ENCODE measurements at places on chromosomes 2 and 18.

GRCh38 chr18:55109818-55110414 is 150.7 kb upstream of the CCDC68 start:
- DNase-seq = no peak

DNA sequence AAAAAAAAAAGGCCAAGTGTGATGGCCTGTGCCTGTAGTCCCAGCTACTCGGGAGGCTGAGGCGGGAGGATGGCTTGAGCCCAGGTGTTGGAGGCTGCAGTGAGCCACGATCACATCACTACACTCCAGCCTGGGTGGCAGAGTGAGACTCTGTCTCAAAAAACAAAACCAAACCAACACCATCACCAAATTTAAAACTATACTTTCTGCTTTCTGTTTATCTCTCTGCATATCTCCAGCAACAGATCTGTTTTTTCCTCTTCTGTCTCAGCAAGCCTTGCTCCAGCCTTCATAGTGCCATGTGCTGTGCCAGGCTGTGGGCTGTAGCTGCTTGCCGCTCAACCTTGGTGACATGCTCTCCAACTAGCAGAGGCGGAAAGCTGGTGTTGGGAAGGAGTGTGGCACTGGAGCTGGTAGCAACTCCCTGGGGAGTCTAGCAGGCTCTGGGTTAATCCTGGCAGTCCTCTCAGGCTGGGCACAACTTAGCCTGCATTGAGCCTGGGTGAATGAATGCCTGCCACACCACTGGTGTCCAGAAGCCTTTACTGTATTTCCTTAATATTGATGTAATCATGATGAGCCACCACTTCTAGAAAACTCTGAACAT is 204.1 kb downstream of the LDLRAD4 start:
- DNase-seq = no peak

DNA sequence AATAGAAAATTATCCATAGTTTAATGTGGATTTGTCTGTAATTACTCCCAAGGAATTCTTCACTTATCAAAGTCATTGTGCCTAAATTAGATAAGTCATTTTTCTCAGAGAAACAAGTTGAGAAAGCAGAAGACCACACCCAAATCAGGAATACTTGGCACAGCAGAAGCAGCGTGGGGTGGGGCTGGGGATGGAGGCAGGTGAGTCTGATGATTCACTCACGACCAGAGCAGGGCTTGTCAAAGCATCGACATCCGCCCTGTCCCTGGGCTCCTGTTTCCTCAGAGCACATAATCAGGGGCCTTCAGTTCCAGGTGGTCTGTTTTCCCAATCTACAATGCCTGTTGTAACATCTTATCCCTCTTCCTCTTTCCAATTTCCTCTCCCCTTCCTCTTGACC is 31.5 kb upstream of the COLEC12 start:
- no peak for DNase-seq

GRCh38 chr2:1600191-1601066 is 143.9 kb downstream of the PXDN start:
- no peak for DNase-seq

DNA sequence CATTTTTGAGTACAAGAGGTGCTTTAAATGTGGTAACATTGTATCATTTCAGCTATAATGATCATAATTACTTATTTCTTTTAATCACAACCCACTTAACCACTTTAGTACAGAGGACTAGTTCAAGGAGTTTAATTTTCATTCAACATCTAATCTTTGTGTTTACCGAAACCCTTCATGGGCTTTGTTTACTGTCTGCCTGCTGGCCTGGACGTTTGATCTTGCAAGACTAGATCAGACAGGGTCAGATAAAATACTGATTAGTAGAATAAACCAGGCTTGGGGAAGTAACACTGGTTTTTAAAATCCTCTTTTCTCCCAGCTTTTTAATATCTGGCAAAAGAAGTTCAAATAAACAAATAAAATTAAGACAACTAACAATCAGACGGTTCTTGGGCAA is 93.6 kb downstream of the SATB2 start:
- peak; percentile 93 for DNase-seq

DNA sequence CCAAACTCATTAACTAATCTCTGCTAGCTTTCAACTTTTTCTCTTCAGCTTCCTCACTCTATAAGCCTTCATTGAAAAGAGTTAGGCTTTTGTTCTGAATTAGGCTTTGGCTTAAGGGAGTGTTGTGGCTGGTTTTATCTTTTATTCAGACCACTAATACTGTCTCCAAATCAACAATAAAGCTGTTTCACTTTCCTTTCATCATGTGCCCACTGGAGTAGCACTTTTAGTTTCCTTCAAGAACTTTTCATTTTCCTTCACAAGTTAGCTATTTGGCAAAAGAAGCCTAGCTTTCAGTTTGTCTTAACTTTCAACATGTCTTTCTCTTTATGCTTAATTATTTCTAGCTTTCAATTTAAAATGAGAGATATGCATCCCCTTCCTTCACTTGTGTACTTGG is 271.7 kb upstream of the FSIP2 start:
- DNase-seq = no peak

DNA sequence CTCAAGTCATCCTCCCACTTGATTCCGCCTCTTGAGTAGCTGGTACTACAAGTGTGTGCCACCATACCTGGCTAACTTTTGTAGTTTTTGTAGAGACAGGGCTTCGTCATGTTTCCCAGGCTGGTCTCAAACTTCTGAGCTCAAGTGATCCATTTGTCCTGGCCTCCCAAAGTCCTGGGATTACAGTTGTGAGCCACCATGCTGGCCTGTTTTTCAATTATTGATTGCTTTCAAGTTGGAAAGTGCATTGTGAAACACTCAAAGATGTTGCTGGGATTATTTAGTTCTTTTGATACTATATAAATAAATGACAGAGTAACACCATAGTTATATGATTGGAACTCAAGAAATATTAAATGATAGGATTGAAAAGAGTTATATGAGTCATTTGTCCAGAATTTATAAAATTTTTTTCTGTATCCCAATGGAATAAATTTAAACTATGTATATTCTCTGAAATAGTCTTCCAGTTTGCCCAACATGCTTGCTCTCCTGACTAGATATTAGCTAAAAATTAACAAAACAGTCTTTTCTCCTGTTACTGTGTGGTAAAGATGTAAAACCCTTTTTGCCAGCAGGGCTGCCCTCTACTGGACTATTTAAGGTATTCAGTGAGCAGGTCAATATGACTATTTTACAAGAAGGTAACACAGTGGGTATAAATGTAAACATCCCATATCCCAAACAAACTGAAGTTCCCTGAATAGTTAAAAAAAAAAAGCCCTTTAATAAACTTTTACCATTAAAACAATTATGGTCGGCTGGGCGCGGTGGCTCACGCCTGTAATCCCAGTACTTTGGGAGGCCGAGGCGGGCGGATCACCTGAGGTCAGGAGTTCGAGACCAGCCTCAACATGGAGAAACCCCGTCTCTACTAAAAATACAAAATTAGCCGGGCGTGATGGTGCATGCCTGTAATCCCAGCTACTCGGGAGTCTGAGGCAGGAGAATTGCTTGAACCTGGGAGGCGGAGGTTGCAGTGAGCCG is 42.7 kb downstream of the ACSL3 start:
- peak; percentile 18 for DNase-seq

- DNase-seq = no peak
Observed at GRCh38 chr18:10284540-10285282, 169.7 kb upstream of the APCDD1 start.

GRCh38 chr18:3016585-3017297 is 3.8 kb upstream of the LPIN2 start:
- no peak for DNase-seq

GRCh38 chr2:85356186-85356585 is 1.6 kb downstream of the ELMOD3 start:
- DNase-seq = no peak

DNA sequence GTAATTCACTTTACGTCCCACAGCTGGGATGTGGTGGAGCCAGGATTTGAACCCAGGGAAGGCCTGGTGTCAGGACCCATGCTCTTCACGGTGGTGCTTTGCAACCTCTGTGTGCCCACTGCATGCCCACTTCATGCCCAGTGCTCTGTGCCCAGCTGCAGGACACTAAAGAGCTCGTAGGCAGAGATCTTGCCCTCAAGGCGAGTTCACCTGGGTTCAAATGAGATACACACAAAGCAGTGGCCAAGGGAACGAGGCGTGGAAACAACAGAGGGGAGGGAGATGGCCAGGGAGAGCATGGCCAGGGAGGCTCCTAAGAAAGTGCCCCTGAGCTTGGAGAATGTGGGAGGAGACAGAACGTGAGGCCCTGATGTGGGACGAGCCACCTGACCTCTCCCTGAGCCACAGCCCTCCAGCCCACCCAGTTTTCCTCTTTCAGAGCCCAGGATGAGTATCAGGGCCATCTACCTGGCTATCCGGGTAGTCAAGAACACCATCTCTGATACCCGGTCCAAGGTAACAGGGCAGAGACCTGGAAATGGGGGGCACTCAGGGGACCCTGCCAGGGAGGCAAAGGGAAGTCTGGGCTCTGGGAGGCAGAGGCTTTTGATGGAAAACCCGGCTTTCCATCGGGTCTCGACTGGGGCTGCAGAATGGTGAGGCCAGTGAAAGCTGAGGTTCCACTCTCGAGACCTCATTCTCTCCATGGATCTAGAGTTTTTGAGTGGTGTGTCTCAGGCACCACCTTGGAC is 20.4 kb downstream of the MROH2A start:
- no peak for DNase-seq

- no peak for DNase-seq
Observed at GRCh38 chr2:50651676-50652075, 380.3 kb downstream of the NRXN1 start.

DNA sequence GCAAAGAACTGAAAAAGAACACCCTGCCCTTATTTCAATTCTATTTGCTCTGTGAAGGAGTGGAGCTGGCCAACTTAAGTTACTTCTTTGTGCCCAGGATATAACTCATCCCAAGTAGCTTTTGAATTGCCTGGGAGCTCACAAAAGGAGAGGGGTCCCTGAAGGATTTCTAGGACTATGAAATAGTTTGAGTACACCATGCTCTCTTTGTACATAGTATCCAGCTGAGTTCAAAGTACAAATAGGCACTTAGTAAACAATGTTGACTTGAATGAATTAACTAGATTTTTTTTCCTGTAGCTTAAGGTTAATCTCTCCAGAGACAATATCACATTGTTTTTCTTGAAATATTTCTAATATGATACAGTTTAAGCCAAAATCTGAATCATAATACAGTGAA is 47.7 kb downstream of the ZC3H15 start:
- no peak for DNase-seq

GRCh38 chr2:98952966-98953365 is 16.9 kb upstream of the CRACDL start:
- DNase-seq = no peak

DNA sequence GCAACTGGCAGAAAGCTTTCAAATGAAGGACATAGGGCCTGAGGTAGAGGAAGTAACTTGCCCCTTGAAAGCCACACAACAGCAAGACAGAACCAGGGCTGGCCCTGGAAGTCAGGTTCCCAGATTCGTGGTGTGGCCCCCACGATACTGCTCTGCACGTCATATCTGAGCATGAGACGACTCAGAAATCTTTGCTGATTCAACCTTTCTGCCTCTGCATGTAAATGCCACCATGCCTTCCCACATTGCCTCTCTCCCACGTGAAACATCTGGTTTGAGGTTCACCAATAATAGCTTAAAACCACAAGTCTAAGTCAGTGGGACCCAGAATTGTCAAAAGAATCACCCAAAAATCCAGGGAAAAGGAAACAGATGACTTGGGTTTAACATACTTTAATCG is 214.0 kb upstream of the TRIB2 start:
- no peak for DNase-seq

DNA sequence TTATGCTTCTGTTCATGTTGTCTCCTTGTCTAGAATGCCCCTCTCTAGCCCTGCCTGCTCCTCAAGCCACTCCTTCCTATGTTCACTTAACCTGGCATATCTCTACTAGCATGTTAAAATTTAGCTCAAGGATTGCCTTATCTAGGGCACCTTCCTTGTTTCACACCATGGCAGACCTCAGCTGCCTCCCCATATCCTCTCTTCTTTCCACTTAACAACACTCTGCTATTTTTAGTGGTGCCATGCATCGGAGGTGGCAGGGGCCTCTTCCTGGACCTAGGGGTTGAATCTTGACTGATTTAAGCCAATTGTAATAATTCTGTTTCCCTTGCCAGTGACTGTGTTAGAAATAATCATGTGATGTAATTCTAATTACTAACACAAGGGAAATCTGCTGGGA is 36.9 kb upstream of the FAM98A start:
- no peak for DNase-seq

- no peak for DNase-seq
Observed at GRCh38 chr2:86631846-86632485, 8.3 kb upstream of the RNF103 start.

DNA sequence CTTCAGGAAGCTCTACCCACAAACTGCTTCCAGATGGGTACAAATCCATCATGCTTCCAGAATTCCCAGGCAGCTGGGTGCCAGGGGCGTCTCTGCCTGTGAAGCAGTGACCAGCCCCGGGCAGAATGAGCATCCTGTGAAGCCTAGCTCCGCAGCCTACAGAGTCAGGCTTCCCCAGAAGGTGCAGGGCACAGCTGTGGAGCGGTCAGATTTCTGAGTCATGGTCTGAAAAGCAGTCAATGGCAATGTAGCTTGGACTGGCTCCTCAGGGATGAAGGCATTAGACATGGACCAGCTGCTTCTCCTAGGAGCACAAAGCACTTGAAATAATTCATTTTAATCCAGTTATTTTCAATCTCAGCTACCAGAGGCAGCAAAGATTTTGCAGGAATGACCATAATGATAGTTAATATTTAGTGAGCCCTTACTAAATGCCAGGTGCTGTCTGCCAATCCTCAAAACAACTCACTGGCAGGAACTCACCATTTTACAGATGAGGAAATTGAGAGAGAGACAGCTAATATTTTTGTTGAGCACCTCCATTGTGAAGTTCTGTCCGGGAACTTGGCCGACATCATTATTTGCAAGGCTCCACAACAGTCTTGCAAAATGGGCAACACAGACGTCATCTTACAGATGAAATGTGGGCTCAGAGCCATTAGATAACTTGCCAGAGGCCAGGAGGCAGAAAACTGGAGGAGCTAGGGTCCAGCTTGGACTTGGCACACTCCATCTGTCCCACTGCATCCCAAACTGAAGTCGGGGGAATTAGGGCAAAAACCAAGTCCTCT is 31.7 kb downstream of the ACMSD start:
- no peak for DNase-seq

DNA sequence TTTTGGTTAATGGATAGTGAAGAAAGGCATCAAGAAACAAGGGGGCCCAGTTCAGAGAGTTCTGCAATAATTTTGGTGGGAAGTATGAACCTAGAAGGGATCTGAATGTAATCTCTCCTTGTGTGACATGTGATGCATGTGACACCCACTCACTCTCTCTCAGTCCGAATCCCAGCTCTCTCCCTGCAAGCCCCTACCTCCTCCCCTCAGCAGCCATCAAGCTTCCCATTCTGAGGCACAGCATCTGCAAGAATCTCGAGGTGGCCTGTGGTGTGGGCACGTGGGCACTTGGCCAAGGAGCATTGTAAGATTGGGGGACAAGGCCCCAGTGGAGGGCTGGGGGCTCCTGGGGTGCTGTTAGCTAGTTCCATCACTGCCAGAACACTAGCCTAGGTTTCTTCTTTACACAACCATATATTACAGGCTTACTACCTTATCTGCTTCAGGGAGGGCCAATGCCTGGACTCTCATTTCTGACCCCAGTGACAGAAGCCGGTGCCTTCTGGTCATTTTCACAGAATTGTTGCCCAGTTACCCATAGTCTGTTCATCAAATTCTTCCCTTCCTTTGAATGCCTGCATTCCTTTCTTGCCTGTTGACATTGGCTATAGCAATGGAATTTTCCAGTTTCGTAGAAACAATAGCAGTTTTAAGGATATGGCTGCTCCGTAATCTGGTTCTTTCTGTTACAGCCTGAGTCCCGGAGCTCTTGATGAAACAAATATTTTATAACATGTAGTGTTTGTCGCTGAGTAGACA is 13.3 kb upstream of the LCLAT1 start:
- DNase-seq = no peak
